ENCODE measurements at places on chromosomes 16 and 17.

DNA sequence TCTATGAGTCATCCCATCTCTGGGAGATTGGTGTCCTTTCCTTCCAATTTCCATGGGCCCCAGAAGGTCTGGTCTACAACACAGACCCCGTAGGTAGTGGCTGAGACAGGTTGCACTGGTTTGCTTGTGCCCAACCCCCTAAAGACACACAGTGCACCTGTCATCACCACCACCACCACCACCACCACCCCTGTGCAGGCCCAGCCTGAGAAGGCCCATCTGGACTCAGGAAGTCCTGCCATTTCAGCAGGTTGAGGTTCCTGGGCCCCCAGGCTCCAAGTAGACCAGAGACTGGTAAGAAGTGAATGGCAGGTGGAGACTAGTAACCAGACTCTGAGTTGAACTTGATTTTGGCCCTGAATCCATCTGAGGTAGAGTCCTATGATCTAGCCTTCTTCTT is 25.9 kb upstream of the PHB1 start:
- DNase-seq: no peak

DNA sequence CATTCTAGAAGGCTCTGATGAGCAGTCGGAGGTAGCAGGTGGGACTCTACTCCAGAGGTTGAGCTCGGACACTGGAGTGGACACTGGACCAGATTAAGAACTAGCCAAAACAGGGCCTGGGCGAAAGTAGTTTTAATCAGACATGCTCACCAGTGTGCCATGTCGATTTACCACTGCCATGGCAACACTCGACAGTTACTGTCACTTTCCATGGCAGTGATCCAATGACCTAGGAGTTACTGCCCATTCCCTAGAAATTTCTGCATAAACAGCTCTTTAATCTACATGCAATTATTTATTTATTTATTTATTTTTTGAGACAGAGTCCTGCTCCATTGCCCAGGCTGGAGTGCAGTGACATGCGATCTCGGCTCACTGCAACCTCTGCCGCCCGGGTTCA is 7.2 kb upstream of the METTL9 start:
- no peak for DNase-seq

DNA sequence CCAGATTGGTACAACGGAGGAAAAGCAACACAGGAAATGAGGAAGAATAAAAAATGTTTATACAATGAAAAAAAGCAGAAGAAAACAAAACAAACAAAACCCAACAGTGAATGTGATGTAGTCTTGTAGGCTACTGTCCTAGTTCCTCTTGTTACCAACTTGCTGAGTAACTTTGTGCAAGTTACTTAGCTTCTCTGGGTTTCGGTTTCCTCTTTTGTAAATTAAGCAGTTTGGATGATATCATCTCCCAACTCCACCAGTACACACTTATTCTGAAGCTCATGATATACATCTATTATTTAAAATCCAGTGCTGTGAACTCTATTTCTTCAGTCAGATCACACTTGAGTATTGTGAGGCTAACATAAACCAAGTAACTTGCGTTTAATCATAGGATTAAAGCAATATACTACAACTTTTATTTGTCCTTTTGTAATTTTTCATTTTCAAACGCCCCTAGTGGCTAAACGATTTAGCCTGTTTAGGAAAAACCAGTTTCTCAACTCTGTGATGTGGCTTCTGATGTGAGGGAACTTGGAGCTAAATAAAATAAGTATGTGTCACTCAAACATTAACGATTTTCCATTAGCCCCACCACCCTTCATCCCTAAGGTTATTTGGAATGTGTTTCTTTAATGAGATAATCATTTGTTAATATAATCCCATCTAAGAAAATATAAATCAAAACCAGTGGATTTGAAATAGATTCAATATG is 1.4 kb upstream of the UNK start:
- no peak for DNase-seq

- no peak for DNase-seq
Observed at GRCh38 chr17:74679374-74679773, 33.3 kb downstream of the CD300LF start.

GRCh38 chr16:80990577-80990976 is 16.1 kb downstream of the CMC2 start:
- DNase-seq: no peak

GRCh38 chr17:65629234-65629690 is 67.8 kb upstream of the AXIN2 start:
- peak; percentile 12 for DNase-seq

DNA sequence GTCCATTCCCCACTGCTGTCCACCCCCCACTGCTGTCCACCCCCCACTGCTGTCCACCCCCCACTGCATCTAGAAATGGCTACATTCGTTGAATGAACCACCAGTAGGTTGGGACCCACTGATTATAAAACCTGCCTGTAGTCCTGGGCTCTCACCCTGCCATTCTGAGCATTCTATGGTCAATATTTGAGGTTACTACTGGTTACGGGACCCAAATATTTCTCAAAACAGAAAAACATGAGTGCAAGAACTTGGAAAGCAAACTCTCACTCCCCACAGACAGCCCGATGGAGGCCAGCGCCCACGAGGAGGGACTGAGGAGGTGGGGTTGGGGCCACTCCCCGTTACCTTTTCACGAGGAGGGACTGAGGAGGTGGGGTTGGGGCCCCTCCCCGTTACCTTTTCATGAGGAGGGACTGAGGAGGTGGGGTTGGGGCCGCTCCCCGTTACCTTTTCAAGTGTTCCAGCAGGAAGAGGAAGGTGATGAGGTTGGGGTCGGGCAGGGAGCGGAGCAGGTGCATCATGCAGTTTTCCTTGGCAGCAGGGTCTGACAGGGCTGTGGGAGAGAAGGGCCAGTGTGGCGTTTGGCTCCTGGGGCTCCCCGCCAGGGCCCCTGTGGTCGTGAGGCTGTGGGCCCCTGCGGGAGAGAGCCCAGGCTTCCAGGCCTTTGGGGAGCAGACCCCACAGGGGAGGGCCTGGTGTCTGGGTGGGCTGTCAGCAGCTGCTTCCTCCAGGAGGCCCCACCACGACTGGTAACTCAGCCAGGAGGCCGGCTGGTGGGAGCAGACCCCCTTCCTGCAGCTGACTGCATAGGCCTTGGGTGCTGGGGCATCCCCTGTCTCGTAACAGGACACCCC is 12.5 kb downstream of the TIMM22 start:
- no peak for DNase-seq

DNA sequence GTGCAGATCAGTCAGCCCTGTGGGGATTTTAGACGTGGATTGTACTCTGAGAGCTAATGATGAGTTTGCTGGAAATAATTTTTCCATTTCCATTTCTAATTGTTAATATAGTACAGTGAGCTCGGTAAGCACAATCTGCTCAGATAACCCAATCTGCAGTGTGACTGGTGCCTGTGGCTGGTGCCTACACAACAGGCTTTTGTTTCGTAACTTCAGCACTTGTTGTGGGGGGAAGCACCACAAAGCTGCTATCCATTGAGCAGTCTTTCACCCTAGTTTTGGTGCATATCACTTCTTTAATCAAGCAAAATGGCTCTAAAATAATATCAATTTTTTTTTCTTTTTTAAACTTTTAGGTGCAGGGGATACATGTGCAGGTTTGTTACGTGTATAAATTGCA is 534.9 kb upstream of the HSBP1 start:
- DNase-seq: no peak

GRCh38 chr17:69170377-69170776 is 28.7 kb upstream of the ABCA6 start:
- DNase-seq: no peak

DNA sequence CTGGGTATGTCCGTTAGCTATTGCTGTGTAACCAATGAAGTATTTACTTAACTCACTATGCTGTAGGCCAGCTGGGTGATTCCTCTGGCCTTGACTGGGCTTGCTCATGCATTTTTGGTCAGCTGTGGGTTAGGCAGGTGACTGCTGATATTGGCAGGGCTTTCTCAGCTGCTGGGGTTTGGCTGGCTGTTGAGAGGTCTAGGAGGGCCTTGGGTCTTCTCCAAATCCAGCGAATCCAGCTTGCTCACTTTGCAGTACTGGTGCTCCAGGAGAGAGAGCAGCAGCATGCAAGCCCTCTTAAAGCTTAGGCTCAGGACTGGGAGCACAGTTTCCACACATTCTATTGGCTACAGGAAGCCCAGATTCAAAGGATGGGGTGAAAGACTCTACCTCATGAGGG is 270.1 kb downstream of the PHKB start:
- DNase-seq: no peak

DNA sequence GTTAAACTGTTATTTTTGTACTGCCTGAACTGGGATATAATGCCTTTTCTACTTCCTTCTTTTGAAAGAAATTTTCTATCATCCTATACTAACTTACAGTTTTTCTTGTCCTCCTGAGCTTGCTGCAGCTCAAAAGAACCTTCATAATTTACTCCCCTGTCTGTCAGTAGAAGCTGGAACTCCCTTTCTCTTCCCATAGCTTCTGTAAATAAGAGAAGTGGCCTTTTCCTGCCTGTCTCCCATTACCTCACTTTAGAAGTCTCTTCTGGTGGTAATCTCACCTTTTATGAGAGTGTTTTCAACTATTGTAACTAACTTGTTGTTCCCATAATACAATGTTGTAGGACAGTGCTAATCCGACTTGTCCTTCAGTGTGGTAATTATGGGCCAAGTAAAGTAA is 246.7 kb upstream of the TBX2 start:
- DNase-seq: no peak

DNA sequence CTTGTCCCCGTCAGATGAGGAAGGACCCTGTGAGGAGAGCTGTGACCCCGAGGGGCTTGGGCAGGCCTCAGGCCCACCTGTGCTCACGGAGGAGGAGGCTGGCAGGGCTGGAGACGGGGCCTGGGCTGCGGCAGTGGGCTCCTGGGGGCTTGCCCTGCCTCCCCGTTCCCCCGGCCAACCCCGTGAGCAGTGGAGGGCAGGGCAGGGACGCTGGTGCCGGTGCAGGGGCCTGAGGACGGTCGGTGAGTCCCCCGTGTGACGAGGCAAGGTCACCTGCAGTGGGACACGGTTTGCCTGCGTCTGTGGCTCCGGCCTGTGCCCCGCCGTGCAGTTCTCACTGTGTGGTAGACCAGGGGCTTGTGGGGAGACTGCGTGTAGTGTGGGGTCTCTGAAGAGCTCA is 8.3 kb upstream of the RHOT2 start:
- DNase-seq: no peak

DNA sequence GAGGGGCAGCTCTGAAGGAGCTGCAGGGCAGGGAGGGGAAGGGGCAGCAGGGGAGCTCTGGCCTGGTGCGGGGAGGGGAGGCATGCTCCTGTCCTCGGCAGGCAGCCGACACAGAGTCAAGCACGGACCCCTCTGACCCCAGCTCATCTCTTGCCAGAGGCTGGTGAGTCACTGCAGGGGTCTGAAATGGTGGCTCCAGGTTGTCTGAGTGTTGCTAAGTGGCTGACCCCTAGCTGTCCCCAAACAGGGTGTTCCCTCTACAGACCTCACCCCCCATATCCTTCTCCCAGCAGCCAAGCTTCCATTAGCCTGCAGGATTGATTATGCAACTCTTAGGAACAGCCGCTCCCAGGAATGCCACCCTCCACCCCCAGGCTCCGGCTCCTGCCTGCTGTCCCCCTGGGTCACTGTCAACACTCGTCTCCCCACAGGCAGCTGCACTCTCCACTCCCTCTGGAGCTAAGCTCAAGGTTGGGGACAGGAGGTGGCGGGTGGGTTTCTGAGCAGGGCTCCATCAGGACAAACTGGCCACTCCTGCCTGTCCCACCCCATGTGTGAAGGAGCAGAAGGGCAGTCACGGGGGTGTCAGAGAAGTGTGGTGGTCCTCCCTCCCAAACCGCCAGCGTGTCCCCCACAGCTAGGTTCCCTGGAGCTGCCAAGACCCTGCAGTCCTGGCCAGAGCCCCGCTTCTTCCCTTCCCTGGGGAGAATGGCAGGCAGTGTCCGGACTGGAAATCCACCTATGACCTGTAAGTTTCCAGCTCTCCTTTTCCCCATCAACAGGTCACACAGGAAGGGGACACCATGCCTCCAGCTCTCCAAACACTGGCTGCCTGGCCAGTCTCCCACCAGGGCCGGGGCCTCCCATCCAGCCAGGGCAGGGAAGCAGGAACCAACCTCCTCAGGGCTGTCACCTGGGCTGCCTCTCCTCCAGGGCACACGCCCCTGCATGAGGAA is 1.0 kb downstream of the MYLK3 start:
- no peak for DNase-seq

Data from NCI-H1436 (cell line).